ENCODE measurements at places on chromosomes 5 and 9.

DNA sequence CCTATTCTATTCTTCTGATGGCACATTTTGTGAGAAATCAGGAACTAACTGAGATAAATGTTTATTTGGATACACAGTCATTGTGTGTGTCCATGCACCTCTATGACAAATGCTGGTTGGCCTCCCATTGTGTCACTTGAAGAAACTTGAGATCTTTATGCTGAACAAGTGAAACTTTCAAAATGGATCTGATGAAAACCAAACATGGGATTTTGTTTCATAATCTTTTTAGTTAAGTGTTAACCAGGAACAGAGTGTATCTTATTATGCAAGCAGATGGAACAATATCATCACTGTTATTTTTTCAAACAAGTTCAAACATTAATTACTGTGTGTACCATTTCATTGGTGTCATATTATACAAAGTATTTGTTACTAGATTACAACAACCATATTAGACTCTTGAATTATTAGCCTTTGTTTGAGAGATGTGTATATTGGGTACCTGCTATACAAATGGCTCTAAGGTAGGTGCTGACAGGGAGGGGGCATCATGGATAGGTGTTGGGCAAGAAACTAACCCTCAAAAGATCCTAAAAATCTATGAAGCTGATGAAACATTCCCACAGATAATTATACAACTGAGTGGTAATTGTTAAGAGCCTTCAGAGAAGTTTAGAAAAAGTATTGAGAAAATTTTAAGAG is 159.8 kb downstream of the PALM2AKAP2 start:
- no peak for DNase-seq

DNA sequence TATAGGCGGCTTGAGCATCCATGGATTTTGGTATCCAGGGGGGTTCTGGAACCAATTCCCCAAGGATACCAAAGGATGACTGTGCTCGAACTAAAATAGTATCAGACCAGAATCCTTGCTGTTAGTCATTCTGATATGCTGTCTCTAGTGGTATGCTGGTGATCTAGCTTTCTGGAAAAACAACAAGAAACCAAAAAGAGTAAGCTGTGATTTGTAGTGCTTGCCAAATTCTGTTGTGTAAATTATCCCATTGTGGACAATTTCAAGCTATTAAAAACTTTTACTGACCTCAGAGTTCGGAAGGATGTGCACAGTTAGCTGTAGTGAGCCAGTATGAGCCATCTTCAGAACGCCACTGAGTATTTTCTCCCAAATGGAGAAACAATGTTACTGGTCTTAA is 99.0 kb upstream of the FBN2 start:
- no peak for DNase-seq

DNA sequence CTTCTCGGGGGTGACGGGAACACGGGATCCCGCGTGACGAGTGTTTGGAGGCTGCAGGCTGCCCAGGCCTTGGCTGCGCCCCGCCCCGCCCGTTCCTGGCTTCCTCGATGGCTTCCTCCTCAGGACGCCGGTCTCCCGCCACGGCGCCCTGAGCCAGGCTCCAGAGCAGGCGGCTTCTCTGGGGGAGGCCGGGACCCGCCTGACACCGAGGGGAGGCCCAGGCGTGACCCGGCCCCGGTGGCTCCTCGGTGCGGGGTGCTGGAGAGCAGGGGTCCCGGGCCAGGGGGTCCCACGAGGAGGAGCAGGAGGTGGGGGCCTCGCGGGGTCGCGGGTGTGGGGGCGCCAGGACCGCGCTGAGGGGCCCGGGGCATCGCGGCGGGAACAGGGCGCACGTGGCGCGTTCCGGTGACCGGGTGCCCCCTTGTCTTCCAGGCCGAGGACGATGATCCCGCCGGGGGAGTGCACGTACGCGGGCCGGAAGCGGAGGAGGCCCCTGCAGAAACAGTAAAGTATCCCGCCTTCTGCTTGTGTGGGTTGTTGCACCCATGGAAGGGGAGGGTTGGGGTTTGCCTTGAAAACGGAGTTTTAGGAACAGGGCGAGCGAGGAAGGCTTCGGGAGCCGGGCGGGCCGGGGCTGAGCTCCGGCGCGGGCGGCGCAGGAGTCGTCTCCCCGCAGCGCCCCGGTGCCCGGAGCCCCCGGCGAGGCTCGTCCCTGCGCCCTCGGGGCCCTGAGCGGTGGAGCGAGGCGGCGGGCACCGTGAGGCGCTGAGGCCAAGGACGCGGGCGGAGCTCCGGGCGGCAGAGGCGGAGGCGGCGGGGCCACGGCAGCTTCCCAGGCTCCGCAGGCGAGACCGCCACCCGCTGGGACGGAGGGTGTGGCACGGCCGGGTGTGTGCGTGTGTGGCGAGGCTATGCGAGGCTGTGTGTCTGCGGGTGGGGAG is 22.2 kb downstream of the AHRR start:
- DNase-seq, result peak; percentile 39

DNA sequence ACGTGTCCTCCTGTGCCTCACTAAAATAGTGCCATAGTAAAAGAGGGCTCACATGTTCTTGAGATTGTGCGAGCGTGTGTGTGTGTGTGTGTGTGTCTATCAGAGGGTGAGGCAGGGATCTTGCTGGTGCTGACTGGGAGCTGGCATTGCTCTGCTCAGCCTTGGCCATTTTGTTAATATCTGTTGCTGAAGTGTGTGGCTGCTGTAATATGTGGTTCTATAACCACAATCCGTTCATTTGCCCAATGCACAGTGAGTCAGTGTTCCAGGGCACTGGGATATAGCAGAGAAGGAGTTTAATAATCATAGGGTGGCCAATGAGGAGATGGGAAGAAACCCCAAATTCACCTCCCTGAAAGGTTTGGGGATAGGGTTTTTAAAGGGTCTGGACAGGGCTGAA is 61.3 kb downstream of the RASGRF2 start:
- no peak for DNase-seq

GRCh38 chr5:178438796-178439195 is 151.4 kb downstream of the COL23A1 start:
- no peak for DNase-seq

DNA sequence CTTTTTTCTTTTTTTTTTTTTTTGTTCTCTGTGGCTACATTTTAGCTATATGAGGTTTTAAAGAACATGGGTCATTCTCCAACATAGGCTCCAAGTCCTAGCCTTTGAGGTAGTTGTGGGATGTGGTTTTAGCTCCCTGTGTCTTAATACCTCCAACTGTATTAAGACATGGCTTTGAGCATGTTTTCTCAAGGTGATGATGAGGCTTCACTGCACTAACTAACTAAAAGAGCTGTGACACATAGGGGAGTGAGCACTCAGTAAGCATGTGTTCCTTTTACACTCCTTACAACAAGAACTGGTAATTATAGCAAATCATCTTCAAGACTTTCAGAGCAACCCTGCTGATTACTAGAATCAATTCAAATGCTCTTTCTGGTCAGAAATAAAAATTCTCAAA is 333.6 kb upstream of the CCNH start:
- no peak for DNase-seq

GRCh38 chr9:68522954-68523353 is 17.7 kb downstream of the TMEM252 start:
- DNase-seq, result no peak

GRCh38 chr9:107435415-107435814 is 54.2 kb downstream of the KLF4 start:
- DNase-seq, result no peak

DNA sequence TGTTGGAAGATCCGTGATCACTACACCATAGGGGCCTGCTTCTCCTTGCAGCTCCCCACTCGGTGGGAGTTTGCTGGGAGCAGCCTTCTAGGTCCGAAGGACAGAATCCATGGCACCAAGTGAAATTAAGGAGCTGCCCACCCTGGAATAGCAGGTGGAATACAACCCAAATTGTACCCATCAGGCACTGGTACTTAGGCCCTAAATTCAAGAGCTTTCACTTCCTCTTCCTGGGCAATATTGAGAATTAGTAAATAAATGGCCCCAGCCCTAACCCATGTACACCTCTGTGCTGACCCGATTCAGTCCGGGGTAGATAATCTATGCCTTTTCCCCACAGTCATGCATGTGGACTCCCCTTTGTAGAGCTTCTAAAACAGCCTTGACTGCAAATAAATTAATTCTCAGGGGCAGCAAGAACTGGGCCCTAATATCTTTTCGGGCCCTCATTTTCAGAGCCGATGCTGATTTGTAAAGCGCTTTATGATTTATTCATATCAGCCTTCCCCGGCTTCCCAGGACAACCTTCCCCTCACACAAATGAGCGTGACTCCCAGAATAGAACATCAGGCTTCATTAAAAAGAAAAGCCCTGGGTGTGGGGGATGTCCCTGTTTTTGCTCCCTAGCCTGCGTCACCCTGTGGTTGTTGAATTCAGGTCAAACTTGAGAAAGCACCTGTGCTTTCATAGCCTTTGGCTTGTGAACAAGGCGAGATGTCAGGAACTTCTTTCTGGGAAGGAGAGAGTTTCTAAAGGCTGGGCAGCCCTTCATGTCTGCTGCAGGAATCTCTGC is 126.1 kb upstream of the TBC1D2 start:
- no peak for DNase-seq

DNA sequence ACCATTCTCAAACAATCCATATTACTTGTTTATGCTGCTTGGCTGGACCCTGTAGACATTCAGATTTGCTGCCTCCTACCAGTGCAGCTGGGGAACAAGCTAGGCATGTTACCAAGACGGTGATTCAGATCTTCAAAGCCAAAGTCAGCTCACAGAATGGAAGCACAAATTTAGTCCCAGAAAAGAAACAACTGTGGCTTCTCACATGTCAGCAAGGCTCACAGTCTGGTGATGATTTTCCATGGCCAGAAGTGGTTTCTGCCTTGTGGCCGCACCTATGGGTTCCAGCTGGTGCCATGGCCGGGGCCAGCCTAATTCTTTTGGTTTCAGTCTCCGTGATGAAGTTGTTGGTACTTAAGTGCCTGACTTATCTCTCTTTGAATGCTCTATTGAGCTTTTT is 182.2 kb downstream of the TMC1 start:
- DNase-seq, result no peak

DNA sequence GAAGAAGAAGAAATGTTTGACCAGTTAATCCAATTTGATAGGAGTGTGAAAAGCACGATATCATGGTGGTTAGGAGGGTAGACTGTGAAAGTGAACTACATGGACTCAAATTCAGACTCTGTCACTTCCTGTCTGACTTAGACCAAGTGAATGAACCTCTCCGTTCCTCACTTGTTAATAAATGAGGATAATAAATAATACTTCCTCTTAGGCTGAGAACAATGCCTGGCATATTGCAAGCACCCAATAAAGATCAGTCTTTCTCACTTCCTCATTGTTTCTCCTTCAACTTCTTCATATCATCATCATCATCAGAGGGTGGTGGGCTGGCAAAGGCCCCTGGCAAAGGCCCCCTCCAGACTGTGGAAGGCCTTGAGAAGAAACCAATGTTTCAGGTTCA is 148.7 kb downstream of the CDK5RAP2 start:
- no peak for DNase-seq

DNA sequence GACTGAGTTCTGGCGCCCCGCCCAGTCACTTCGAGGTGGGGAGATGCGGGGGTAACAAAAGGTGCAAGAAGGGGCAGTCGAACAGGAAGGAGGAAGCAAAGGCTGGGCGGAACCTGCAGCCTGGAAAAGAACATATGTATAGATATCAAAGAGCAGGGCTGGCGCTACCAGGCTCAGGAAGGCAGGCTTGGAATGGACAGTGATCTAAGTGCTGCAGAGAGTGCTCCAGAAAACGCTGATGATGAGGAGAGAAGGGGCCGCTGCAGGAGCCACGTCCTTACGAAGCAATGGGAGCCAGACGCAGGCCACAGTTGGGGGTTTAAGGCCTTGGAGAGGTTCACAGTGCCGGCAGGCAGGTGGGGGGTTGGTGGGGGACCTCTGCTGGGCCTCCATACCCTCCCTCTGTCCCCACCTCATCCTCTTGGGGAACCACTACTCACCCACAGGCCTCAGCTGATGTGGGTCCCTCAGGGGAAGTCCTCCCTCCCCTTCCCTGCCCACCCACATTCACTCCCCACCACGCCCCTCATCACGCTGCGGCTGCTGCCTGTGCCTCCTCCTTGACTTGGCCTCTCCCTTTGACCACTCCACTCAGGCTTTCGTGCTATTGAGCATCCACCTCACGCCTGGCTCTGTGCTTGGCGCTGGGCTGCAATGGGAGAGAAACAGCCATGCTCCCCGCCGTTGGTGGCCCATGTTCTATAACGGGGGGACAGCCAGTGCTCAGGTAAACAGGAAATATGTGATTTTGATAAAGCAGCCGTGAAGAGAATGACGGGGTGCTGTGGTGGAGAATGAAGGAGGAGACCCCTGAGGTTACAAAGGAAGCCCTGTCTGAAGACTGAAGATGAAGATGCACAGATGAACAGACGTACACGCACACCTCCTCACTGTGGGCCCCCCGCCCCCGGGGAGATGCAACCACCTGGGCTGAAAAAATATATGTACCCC is 40.5 kb upstream of the RPL26L1 start:
- no peak for DNase-seq

GRCh38 chr9:113996531-113997001 is 81.5 kb downstream of the AMBP start:
- no peak for DNase-seq
